Central memory CD4-positive, alpha-beta T cell (primary cell): ENCODE measurements at places on chromosomes 4 and X.
A peak's percentile ranks its signal among the peaks of the same experiment; 100 is the strongest.

GRCh38 chr4:2672700-2673099, 83.4 kb downstream of the TNIP2 start:
- DNase-seq, result no peak

- DNase-seq, result no peak
Observed at GRCh38 chr4:76873495-76873894, 24.4 kb downstream of the SOWAHB start.

DNA sequence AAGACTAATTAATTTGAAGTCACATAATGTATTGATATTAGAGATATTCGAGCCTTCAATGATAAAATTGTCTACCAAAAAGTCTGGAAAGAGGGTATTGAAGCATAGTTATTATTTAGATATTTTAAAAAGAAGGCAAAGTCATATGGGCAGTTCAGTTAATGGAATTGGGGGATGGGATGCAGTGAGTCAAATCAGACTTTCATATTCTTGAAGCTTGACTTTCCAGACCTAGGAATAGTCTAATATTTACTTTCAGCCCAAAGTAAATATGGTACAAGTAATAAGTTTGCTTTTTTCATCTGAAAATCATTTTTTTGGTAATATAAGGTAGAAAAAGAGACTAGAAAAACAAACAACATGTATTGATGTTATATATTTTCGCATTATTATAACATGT, 2017.8 kb downstream of the C4orf33 start:
- DNase-seq, result no peak

- DNase-seq, result no peak
Observed at GRCh38 chr4:135497563-135498152, 1296.1 kb upstream of the PABPC4L start.

DNA sequence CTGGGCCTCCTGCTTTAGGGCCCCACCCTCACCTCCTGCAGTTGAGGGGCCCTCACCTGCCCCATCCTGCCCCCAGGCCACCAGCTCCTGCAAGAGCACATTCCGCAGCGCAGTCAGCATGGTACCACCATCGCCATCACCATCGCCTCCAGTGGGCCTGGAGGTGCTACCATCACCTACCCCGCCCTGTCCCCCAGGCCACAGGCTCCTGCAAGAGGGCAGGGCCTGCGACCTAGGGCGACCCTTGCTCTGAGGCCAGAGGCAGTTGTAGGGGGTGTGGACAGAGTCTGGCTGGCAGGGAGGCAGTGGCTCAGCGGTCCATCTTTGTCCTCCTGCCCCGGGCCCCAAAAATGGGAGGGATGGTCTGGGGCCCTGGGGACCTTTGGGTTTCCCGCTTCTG, 3.9 kb upstream of the HAUS7 start:
- no peak for DNase-seq

- peak; percentile 2 for DNase-seq
Observed at GRCh38 chrX:8748855-8749254, 16.9 kb upstream of the ANOS1 start.

DNA sequence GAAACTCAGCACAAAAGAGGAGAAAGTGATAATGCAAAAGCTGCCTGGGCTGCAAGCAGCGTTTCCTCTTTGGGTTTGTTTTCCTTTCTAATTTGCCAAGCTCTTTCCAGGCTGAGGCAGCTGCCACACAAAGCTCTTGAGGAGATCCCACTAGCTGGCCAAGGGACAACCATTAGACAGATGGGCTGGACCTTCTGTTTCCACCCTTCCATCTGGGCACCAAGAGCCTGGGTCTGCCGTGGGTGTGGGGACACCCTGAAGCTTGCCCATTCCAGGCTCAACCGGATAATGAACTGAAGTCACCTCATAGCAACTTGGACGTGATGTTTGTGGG, 194.6 kb upstream of the C1QTNF7 start:
- no peak for DNase-seq

DNA sequence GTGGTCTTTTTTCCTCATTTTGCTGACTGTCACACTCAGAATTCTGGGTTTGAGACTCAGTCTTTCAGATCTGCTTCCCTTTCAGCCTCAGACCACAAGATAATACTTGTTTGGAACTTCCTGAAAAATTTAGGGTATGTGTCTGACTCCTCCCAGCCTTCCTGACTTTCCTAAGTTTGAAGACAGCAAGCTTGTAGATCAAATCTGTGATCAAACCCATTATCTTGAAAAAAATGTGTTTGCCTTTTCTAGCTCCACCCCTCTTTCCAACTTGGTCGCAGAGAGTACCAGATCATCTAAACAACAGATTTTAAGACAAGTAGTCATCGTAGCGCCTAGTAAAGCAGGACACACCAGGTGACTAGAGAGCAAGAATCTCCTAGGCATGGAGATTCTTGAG, 9.9 kb downstream of the BCAP31 start:
- no peak for DNase-seq

GRCh38 chrX:8907688-8908087, 106.5 kb upstream of the FAM9A start:
- no peak for DNase-seq

GRCh38 chr4:78553529-78554060, 2.0 kb downstream of the ANXA3 start:
- no peak for DNase-seq

DNA sequence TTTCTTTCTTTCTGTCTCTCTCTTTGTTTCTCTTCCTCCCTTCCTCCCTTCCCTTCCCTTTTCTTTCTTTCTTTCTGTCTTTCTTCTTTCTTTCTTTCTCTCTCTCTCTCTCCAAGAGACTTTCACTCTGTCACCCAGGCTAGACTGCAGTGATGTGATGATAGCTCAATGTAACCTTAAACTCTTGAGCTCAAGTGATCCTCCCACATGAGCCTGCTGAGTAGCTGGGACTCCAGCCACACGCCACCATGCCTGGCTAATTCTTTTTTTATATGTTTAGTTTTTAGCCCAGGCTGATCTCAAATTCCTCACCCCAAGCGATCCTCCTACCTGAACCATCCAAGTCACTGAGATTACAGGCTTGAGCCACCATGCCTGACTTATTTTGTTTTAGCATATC, 64.3 kb upstream of the EMCN start:
- DNase-seq, result no peak

DNA sequence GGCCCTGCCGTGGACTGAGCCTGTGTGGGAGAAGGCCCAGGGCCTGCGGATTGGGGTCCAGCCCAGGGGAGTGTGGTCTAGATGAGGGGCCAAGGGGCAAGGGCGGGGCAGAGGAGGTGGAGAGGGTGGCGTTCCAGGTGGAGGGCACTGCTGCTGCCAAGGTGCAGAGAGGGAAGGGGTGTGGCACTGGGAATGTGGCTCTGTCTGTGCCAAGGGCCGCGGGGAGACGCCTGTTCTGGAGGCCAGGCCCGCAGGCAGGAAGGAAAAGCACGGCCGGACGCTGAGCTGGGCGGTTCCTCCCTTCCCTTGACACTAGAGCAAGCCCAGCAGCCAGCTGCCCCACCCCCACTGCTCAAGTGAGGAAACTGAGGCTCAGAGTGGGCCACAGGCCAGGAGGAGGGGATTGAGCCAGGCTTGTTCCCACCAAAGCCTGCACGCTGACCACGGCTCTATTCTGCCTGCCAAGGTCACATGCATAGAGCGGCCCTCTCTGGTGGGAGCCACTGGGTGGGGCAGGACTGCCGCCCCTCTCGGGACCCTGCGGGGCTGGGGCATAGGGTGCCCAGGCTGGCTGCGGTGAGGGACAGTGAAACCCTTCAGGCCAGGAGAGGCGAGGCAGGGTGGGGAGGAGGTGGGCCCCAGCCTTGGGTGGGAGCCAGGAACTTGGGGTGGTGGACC, 13.0 kb downstream of the SH3BP2 start:
- DNase-seq, result no peak

GRCh38 chr4:32342054-32342453, 1621.9 kb downstream of the PCDH7 start:
- no peak for DNase-seq

DNA sequence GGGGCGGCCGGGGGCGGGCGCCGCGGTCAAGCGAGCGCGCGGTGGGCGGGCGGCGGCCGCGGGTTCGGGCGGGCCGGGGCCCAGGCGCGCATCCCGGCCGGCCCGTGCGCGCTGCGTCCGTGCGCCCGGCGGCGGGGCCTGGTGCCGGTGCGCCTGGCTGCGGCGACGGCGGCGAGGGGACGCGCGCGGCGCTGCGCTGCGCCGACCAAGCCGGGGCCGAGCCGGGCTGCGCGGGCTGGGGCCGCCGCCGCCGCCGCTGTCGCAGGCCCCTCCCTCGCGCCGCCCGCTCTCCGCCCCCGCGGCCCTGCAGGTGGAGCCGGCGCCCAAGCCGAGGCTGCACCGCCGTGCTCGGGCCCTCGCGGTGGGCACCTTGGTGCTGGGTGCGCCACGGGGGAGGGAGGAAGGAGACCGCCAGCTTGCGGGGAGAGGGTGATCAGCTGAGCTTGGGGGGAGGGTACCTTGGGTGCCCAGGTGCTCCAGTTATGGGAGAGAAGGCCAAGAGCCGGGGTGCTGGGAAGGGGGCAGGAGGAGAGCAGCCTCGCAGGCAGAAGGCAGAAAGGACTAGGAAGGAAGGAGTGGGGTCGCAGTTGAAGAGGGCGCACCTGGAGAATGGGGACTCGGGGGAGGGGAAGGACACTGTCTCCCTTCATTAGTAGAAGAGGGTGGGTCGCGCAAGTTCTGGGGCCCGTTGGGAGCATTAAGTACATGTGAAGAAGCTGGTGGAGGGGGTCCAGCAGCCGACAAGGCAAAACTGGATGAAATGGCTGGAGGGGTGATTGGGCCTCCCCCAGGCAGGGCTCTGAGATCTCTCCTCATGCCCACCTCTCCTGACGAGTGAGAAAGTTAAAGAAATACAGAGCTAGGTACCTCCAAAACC, at the start of gene PPP2R2C:
TSS of gene PPP2R2C (minus strand) at position 228 of the 877 bp plus-strand sequence. CDS start 385 bp downstream, outside the sequence.
- DNase-seq, result no peak

DNA sequence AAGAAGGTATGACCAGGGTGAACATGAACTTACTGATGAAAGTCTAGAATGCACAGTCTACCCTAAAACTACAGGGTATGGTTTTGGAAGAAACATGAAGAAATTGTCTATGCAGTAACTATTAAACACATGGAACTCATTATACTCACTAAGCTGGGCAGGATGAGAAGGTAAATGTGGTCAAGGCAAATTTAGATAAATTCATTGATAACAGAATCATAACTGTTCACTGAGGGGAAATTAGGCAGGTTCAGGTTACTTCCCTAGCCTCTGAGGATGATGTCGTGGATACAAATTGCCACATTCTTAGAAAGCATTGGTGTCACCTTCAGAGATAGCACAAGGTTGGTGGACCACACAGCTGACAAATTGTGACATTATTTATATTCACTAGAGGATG, 40.4 kb upstream of the MID1IP1 start:
- DNase-seq, result no peak

DNA sequence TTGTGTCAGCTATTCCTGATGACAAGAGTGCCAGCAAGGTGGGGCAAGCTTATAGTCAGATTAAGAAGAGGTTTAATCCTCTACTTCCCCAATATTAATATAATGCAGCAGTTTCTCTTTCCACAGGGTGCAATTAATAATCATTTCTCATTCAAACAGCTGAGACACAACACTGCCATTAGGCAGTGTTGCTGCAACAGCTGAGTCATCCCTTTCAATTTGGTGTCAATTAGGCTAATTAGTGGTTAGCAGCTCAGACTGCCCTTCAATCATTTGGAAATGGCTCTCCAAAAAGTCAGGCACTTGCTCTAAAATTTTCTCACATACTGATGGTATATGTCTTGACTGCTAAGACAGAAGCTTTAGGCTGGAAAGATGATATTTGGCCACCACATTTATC, 265.7 kb upstream of the FAM241A start:
- DNase-seq, result no peak

DNA sequence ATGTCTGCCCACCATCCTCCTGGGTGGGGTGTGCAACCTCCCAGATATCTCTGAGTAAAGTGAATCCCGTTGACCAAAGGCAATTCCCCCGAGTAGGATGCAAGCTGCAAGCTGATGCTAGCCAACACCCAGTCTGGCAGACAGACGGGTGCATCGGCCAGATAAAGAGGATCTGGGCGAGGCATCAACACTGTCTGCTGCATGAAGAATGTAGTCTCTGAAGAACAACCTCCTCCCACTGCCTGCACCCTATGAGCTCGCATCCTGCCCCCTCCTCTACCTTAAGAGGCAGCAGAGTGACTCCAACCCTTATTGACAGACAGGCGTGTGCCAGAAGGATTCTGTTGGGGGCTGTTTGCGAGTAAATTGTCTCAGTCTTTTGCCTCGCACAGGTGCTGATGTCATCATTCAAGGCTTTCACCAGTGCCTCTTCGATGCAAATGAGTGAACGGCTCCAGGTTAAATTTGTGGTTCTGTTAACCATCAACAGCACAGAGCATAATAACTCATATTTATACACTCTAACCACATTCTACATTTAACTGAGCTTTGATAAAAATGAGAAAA, 546.9 kb downstream of the BCOR start:
- no peak for DNase-seq

DNA sequence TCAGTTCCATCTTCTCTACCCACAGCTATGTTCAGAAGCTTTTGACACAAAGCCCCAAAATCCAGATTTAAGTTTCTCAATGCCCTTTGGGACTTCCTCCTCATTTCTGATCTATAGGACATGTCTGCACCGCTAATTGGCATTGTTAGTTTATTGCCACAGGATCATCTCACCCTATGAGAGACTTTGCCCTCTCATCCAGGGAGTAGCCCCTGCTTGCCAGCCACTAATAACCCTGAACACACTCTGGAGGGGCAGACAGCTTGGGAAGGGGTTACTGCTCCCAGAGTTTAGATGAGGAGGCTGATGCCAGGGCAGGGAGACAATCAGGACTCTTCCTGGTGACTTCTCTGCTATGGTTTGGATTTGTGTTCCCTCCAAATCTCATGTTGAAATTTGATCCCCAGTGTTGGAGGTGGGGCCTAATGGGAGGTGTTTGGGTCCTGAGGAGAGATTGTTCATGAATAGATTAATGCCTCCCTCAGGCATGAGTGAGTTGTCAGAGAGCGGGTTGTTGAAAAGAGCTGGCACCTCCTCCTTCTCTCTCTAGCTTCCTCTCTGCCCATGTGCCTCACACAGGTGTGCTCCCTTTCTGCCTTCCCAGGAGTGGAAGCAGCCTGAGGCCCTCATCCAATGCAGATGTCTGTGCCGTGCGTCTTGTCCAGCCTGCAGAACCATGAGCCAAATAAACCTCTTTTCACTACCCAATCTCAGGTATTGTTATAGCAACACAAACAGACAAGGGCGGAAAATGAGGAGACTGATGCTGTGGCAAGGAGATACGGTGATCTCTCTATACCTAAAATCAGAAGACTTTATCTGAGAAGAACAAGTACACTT, 3.6 kb upstream of the SCARB2 start:
- no peak for DNase-seq

- no peak for DNase-seq
Observed at GRCh38 chr4:144801731-144802130, 155.8 kb downstream of the HHIP start.

- DNase-seq, result no peak
Observed at GRCh38 chrX:644304-645281, 14.0 kb downstream of the SHOX start.
